ENCODE measurements at places on chromosomes 2 and 18. TPM values are rescaled to one million over a fixed set of nuclear protein-coding genes. Genes with fewer than 3 reads are reported as not detected.

- peaks cover 18% of the 10 kb centered on the region for H3K4me1 ChIP-seq
- peaks cover 4% of the 10 kb centered on the region for H3K36me3 ChIP-seq
- H3K27ac ChIP-seq: no peak overlapping the region
- no peak overlapping the region for H3K4me3 ChIP-seq
Measured at GRCh38 chr2:71130905-71131244, 441 bp downstream of the MPHOSPH10 start.

DNA sequence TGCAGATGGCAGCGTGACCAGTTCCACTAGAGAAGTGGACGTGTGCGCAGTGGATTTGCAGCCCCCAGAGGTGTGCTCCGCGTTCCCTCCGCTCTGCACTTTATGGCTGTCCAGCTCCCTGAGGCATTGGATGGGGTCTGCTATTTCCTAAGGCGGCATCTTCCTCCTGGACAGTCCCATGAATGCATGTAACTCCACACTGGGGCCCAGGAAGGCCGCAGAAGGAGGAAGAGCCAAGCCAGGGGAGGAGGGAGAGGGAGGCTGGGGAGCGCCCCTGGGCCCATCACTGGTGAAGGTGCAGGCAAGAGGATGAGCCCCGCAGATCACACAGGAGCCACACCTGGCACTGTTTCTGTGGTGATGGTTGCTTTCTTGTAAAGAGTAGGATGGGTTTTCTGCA, 99.1 kb downstream of the PTGR3 start:
- no peaks in the 10 kb centered on the region for H3K27me3 ChIP-seq
- H3K4me3 ChIP-seq: no peak overlapping the region
- no peaks in the 10 kb centered on the region for H3K4me1 ChIP-seq
- no peak for DNase-seq
- no peak overlapping the region for H3K27ac ChIP-seq

NCKAP5 gene
- total RNA-seq: not detected

DNA sequence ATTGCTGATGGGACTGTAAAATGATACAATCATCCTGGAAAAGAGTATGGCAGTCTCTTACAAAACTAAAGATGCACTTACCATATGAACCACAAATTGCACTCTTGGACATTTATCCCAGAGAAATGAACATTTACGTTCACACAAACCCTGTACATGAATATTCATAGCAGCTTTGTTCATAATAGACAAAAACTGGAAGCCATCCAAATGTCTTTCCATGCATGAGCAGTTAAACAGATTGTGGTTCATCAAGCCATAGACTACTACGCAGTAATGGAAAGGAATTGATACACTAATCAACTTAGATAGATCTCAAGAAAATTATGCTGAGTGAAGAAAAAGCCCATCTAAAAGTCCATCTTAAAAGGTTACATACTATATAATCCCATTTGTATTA, 156.1 kb upstream of the SLC39A10 start:
- no peak for DNase-seq
- no peaks in the 10 kb centered on the region for H3K36me3 ChIP-seq
- no peak overlapping the region for H3K4me3 ChIP-seq
- no peak overlapping the region for H3K27ac ChIP-seq
- peaks cover 39% of the 10 kb centered on the region for H3K4me1 ChIP-seq
- no peaks in the 10 kb centered on the region for H3K27me3 ChIP-seq

GRCh38 chr2:60739156-60739555, 16.9 kb upstream of the PAPOLG start:
- H3K4me1 ChIP-seq: peaks cover 8% of the 10 kb centered on the region
- H3K27me3 ChIP-seq: peaks cover 26% of the 10 kb centered on the region
- no peak for DNase-seq
- no peak overlapping the region for H3K27ac ChIP-seq

DNA sequence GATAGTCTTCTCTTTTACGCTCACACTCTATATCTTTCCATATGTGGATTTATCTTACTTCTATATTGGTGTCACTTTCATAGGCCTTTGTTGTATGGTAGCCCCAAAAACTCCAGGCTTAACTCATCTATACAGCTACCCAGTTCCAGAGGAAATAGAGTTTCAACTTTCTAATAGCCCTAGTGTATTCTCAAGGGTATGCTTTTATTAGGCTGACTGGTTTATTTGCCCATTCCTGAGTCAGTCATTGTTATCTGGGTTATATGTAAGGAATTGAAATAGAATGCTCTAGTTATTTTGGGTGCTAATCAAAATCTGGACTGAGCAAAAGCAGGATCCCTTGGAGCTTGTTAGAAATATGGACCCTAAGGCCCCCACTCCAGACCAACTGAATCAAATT, 307.4 kb upstream of the KCNJ3 start:
- no peak for DNase-seq
- no peak overlapping the region for H3K27ac ChIP-seq
- no peaks in the 10 kb centered on the region for H3K4me1 ChIP-seq
- H3K27me3 ChIP-seq: no peaks in the 10 kb centered on the region
- H3K36me3 ChIP-seq: peaks cover 2% of the 10 kb centered on the region

LRRC30 gene
- total RNA-seq: not detected

DNA sequence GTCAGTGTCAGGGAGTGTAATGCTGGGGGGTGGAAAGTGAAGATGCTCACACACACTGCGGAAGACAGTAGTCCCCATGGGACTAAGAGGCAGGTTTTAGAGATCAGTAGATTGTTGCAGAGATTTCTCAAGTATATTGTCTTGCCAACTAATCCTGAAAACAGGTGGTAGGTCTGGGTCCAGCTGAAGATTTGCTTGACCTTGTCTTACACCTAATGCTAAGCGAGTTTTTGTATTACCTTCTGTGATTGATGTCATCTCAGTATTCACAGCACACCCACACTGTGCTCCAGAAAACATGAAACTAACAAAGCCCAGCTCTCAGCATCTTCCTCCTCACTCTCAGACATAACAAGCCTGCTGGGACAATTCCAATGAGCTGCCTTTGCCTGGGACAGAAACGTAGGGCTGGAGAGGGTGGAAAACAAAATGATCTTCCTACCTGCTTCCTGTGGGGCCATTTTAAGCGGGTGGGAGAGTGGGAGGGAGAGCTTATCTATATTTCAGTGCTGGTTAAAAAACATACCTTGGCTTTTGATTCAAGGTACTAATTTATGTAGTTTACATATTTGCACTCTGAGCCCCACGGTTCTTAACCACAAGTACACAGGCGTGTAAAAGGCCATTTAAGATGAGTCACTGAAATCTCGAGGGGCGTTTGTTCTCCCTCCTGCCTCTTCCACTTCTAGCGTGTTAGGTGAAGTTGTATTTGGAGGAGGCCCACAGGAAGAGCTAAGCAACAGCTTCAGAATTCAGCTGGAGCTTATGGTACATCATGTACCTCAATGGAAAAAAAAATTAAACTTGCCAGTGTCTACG, 23.1 kb upstream of the RBMS1 start:
- peaks cover 6% of the 10 kb centered on the region for H3K27me3 ChIP-seq
- peak overlapping the region; percentile 30 for H3K4me3 ChIP-seq
- peaks cover 40% of the 10 kb centered on the region for H3K4me1 ChIP-seq
- peak; percentile 21 for DNase-seq

ITGB6 gene
- not detected for total RNA-seq

ZNF521 gene
- total RNA-seq: not detected

DNA sequence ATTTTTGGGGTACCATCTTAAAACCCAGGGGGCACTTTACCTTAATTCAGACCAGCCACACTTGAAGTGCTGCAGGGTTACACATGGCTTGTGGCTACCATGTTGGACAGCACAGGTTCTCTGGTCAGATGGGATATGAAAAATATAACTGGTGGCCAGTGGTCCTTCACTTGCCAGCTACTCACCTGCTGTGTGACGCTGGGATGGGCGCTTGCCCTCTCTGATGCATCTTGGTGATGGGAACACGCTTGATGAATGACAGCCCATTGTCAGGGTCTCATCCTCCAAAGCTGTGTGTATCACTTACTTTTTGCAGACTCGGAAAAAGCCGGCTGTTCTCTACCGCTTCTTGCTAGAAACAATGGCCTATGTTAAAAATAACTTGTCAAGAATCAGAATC, 22.5 kb downstream of the HJURP start:
- DNase-seq: no peak
- no peaks in the 10 kb centered on the region for H3K4me1 ChIP-seq
- peaks cover 8% of the 10 kb centered on the region for H3K36me3 ChIP-seq
- H3K27ac ChIP-seq: no peak overlapping the region

GRCh38 chr2:223894009-223894408, 51.1 kb downstream of the WDFY1 start:
- no peak overlapping the region for H3K27ac ChIP-seq
- H3K36me3 ChIP-seq: peaks cover 32% of the 10 kb centered on the region
- DNase-seq: no peak
- H3K27me3 ChIP-seq: no peaks in the 10 kb centered on the region
- H3K4me3 ChIP-seq: no peak overlapping the region

- no peak for DNase-seq
- no peaks in the 10 kb centered on the region for H3K4me1 ChIP-seq
- H3K36me3 ChIP-seq: no peaks in the 10 kb centered on the region
- H3K4me3 ChIP-seq: no peak overlapping the region
- H3K27me3 ChIP-seq: no peaks in the 10 kb centered on the region
Measured at GRCh38 chr2:28664120-28664842, 87.3 kb upstream of the PPP1CB start.

DNA sequence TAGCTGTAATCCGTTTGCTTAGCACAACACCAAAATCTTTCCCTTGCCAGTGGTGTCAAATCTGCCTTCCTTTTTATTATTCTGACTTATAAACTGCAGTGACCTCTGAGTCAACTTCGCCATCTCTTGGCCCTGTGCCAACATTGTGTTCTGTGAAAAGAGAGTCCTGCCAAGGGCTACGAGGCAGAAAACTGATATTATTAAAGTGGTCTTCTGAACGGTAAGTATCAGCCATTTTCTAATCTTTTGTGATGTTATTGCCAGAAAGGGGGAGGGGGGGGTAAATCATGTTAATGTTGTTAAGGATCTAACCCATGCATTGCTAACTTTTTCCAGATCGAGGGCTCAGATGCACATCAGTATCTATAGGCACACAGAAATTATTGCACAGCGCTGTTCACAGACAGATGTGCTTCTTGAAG, 121.5 kb upstream of the LTBP1 start:
- no peak for DNase-seq
- H3K27ac ChIP-seq: no peak overlapping the region
- no peaks in the 10 kb centered on the region for H3K27me3 ChIP-seq
- H3K4me3 ChIP-seq: no peak overlapping the region
- peaks cover 2% of the 10 kb centered on the region for H3K36me3 ChIP-seq

GRCh38 chr2:85854166-85854509, 34.7 kb downstream of the ST3GAL5 start:
- H3K36me3 ChIP-seq: peaks cover 4% of the 10 kb centered on the region
- DNase-seq: peak; percentile 28
- peak overlapping the region; percentile 82 for H3K4me3 ChIP-seq
- H3K27me3 ChIP-seq: no peaks in the 10 kb centered on the region
- H3K4me1 ChIP-seq: peaks cover 51% of the 10 kb centered on the region
- peak overlapping the region; percentile 88 for H3K27ac ChIP-seq

TMEM198 gene
- 4.5 TPM for total RNA-seq

LAMA1 gene
- total RNA-seq: not detected

DNA sequence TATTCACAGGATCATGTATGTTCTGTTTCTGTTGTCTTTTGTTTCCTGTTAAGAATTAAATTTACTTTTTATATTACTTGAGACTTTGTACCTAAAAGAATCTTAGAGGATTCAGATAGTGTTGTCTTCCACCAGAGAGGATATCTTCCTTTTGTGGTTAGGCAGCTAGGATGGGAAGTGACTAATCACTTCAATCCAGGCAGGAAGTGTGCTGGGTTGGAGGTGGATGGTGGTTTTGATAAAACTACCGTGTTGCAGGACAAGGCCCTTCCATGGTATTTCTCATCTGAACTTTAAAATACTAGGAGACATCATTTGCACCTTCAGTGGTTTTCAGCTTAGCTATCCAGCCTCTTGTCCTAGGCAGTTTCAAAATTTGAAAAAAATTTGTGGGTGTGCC, 728.6 kb upstream of the CDH2 start:
- no peak overlapping the region for H3K4me3 ChIP-seq
- H3K4me1 ChIP-seq: no peaks in the 10 kb centered on the region
- no peak overlapping the region for H3K27ac ChIP-seq
- H3K27me3 ChIP-seq: no peaks in the 10 kb centered on the region
- no peak for DNase-seq
- peaks cover 3% of the 10 kb centered on the region for H3K36me3 ChIP-seq

GRCh38 chr2:74676331-74676730, 22.3 kb downstream of the SEMA4F start:
- H3K4me1 ChIP-seq: no peaks in the 10 kb centered on the region
- no peak overlapping the region for H3K27ac ChIP-seq
- H3K36me3 ChIP-seq: peaks cover 2% of the 10 kb centered on the region
- H3K4me3 ChIP-seq: no peak overlapping the region

DNA sequence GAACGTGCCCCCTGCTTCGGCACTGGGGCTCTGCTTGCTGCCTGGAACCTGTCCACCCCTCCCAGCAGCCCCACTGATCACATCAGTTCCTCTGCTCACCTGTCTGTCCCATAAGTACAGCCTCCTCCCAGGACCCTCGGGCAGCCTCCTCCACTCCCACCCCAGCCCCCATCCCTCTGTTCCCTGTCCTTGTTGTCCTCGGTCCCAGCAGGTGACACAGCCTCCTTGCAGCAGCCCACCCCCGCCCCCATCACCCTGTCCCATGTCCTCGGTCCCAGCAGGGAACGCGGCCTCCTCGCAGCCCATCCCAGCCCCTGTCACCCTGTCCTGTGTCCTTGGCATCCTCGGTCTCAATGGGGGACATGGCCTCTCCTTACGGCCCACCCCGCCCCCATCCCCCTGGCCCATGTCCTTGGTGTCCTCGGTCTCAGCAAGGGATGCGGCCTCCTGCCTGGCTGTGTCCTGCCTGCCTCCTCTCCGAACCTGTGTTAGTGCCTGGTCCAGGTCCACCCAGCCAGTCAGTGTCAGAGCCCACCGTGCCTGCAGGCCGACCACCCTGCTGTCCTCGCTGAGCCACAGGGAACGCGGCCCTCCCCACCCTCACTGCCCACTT, 4.3 kb upstream of the OTOS start:
- H3K27ac ChIP-seq: no peak overlapping the region
- H3K4me3 ChIP-seq: no peak overlapping the region
- H3K4me1 ChIP-seq: no peaks in the 10 kb centered on the region

DNA sequence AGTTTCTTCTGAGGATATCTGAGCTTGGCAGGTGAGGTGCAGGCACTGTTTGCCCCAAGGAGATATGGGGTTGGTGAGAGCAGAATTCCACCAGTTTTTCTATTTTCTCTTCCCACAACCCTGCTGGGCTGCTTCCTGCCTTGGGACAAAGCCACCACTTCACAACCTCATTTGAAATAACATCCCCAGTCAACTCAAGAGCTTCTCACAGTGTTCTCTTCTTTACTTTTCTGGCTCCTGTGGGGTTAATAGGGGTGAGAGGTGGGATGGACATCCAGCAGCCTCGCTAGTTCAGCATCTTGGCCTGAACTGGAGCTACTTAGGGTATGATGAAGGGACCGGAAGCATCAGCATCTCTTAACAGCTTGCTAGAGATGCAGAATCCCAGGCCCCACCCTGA, 106.3 kb downstream of the SLC4A3 start:
- no peak for DNase-seq
- H3K4me3 ChIP-seq: no peak overlapping the region
- no peak overlapping the region for H3K27ac ChIP-seq
- peaks cover 26% of the 10 kb centered on the region for H3K27me3 ChIP-seq
- no peaks in the 10 kb centered on the region for H3K4me1 ChIP-seq

- peak; percentile 34 for DNase-seq
- H3K4me3 ChIP-seq: peak overlapping the region; percentile 90
- H3K27ac ChIP-seq: no peak overlapping the region
- H3K36me3 ChIP-seq: peaks cover 7% of the 10 kb centered on the region
- H3K27me3 ChIP-seq: peaks cover 71% of the 10 kb centered on the region
- H3K4me1 ChIP-seq: peaks cover 44% of the 10 kb centered on the region
Measured at GRCh38 chr2:222424729-222425671, 657 bp downstream of the SGPP2 start.

AGXT gene
- total RNA-seq: not detected

GRCh38 chr18:43180814-43181213, 65.3 kb upstream of the RIT2 start:
- no peak overlapping the region for H3K4me3 ChIP-seq
- no peaks in the 10 kb centered on the region for H3K4me1 ChIP-seq
- no peak for DNase-seq
